ENCODE measurements at places on chromosomes 1 and 21.
A peak's percentile ranks its signal among the peaks of the same experiment; 100 is the strongest.

- DNase-seq, result no peak
Measured at GRCh38 chr1:243725846-243726245, 124.2 kb downstream of the AKT3 start.

DNA sequence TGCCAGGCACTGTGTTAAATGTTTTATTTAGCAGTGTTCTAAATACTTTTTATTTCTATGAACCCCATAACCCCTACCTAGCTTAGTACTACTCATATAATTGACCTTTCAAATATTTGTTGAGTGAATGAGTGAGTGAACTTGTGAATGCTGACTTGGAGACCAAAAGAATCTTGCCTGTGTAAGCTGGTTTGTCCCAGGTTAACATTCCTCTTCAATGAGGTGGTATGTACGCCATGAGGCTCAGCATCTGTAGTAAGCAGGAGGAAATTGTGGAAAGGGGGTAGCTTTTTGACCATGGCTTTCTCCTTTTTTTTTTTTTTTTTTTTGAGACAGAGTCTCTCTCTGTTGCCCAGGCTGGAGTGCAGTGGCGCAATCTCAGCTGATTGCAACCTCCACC is 14.6 kb downstream of the MED18 start:
- DNase-seq, result no peak

- DNase-seq, result no peak
Measured at GRCh38 chr1:53348486-53349368, 20.9 kb upstream of the LRP8 start.

- DNase-seq, result no peak
Measured at GRCh38 chr1:59156526-59157199, 140.2 kb upstream of the FGGY start.

DNA sequence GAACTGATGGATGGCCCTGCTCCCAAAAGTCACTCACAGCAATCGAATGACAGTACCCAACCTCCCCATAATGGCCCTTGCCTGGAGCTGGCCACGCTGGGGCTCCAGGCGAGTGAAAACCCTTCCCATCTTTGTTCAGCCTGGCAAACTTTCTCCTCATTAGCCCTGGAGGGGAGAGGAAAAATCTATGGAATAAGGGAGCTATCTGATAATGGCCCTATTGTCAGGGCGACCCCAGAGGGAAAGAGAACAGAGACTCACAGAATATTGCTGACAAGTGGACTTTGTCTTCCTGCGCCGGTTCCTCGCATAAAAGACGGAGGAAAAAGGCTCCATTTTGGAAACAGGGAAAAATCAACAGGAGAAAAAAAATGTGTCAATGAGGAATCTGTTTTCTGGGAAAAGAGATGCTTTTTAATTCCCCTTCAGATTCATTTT is 13.0 kb upstream of the ARHGEF16 start:
- no peak for DNase-seq

GRCh38 chr1:44962729-44963128 is 23.7 kb downstream of the EIF2B3 start:
- no peak for DNase-seq

- DNase-seq, result no peak
Measured at GRCh38 chr1:227958617-227959324, 11.0 kb upstream of the WNT9A start.

DNA sequence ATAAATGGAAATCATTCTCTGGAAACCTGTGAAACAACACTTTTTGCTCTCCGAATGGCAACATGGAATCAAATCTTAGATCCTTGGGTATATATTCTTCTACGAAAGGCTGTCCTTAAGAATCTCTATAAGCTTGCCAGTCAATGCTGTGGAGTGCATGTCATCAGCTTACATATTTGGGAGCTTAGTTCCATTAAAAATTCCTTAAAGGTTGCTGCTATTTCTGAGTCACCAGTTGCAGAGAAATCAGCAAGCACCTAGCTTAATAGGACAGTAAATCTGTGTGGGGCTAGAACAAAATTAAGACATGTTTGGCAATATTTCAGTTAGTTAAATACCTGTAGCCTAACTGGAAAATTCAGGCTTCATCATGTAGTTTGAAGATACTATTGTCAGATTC is 45.7 kb downstream of the PTGFR start:
- DNase-seq, result no peak

DNA sequence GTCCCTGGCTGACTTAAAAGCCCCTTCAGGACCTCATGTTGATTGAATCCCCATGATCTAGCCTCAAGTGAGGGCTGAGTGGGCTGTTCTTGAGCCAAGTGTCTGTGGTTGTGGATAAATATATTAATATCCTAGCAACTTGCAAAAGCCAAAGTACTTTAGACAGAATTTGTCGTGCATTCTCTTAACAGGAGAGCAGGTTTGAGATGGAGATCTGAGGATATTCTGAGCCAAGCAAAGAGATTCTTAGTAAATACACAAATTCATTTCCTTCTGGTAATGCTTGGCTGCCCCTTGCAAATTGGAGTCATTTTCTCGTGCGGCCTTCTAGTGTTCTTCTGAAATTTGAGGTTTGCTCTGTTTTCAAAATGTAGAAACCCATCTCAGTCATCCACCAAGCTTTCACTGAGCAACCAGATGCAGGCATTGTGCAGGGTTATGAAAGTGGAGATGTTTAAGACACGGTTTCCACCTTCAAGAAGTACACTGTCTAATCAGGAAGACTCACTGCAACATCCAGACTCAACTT is 242.1 kb upstream of the JUN start:
- DNase-seq, result peak; percentile 60
